ENCODE measurements at places on chromosomes 7 and 10. TPM values are rescaled to one million over a fixed set of nuclear protein-coding genes. Genes with fewer than 3 reads are reported as not detected.

ZP3 gene
- total RNA-seq: 9.2 TPM

CRYGN gene
- total RNA-seq: not detected

CHAT gene
- total RNA-seq: not detected

ATP5F1C gene
- 213 TPM for total RNA-seq

PLCE1 gene
- total RNA-seq: 1.0 TPM

TAS2R41 gene
- total RNA-seq: not detected

GRCh38 chr10:63504145-63504881 lies 16.9 kb upstream of the REEP3 start:
- DNase-seq: no peak

- no peak for DNase-seq
These were observed 543.1 kb downstream of the HTR7 start for GRCh38 chr10:90314718-90315117.

GRCh38 chr7:48458701-48459524 lies 287.7 kb downstream of the ABCA13 start:
- DNase-seq: no peak

DNA sequence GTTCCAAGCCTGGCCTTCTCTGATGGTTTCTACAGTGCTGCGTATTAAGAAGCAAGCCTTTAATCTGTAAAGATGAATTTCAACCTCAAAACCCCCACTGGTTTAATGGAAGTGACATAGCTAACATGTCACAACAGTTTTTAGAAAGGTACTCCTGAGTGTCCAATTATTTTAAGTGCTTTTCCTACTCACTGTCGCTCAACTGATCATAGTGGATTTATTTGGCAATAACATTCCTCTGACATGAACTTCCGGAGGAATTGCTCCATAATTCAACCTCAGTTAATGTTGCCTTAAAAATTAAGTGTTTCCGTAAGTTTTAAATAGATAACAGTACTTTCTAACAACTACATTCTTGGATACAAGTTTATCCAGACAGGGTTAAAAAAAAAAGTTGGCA lies 57.5 kb downstream of the AGMO start:
- DNase-seq: no peak

DNA sequence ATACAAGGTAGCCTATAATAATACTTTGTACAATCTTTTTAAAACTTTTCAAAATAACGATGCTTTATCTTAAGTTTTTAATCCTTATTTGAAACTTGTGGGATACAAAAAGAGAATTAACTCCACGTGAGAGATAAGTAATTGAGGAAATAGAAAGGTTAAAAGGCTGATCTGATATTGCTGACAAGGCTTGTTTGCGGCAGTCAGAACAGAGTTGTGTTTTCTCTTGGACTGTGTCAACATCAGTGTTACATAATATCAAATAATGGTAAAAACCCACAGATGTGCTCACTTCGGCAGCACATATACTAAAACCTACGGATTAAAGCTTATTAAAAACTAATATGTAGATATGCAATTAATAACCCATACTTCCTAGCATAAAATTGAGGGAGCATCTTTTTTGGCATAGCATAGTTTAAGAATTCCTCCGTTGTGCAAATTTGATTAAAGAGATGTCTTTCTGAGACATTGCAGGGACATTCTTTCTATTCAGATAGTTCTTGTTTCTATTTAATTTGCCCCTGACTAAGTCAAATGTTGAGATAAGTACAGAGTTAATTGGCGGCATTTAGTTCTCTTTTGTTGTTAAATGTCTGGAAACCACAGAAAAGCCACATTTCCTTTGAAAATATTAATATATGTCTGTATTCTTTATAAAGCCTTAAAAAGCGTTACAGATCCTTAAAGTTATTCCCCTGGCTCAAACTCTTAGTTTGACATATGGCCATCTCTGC lies 63.3 kb downstream of the FAM185A start:
- DNase-seq: no peak

GRCh38 chr10:112949143-112949823 lies 764 bp upstream of the TCF7L2 start:
- DNase-seq: no peak

DNA sequence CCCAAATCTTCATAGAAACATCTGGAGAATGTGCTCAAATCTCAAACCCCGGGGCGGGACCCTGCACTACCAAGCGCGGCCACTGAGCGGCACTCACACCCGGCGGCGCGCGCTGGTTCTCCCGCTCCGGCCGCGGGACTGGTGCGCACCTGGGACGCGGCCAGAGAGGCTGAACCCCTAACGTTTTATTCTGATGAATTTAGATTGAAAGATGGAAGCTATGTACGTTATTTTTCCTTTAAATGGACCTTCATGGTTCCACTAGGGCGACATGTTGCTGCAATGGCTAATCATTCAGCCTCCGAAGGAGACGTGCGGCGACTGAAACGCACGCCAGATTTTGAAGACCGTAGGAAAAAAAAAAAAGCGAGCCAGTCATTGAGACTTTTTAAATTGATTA lies 107.0 kb upstream of the INSIG1 start:
- no peak for DNase-seq

GRCh38 chr10:89301232-89301631 lies 614 bp upstream of the IFIT2 start:
- DNase-seq: no peak

DNA sequence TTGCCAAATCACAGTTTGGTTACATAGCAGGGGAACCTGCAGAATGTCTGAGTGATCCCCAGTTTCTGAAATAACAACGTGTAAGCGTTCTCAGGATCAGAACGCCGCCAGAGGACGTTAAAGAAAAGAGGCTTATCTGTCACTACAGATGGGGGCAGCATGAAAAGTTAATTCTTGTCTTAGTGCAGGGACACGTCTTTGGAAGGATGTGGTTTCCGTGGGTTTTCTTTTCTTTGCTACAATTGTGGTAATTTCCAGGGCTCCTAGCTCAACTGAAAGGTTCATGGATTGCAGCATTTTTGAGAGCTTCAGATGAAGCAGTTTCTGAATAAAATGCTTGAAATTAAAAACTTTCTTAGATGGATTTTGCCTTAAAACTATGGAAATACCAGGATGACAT lies 106.6 kb downstream of the PRKCQ start:
- no peak for DNase-seq

- DNase-seq: no peak
These were observed 17.3 kb downstream of the MYOF start for GRCh38 chr10:93464776-93465388.

GRCh38 chr10:112803961-112804401 lies 146.1 kb upstream of the TCF7L2 start:
- no peak for DNase-seq

- DNase-seq: no peak
These were observed 307.3 kb downstream of the CAMK1D start for GRCh38 chr10:12656518-12657142.

DNA sequence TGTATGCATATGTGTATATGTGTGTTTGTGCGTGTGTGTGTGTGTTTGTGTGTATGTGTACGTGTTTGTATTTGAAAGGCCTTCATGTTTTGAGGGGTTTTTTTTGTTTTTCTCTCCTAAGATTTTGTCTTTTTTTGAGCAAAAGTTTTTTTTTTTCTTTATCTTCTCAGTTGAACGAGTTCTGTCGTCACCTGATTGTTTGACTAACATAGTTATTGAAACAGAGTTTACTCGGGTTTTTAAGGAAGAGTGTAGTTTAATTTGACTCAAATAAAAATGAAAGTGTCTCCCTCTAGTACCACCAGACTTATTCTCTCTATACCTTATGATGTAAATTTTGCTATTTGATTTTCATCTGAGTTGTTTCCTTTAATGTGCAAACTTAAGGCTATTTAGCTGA lies 73.5 kb downstream of the ST8SIA6 start:
- DNase-seq: no peak

DNA sequence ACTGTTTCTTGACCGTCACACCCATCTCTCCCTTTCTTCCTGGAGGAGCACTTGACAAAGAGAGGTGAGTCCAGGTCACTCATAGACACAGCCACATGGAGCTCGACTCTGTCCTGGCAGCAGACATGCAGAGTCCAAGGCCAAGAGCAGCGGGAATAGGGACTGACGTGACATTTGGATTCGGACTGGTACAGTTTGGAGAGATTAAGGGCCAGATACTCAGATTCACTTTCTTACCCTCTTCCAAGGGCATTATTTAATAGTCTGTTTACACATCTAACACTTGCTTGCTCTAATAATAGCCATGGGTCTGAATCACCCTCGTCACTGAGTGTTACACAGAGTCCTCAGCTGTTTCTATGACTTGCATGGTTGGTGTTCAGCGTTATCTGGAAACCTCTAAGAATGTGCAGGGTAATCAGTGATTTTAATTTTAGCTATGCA lies 39.2 kb upstream of the OTUD1 start:
- DNase-seq: no peak

DNA sequence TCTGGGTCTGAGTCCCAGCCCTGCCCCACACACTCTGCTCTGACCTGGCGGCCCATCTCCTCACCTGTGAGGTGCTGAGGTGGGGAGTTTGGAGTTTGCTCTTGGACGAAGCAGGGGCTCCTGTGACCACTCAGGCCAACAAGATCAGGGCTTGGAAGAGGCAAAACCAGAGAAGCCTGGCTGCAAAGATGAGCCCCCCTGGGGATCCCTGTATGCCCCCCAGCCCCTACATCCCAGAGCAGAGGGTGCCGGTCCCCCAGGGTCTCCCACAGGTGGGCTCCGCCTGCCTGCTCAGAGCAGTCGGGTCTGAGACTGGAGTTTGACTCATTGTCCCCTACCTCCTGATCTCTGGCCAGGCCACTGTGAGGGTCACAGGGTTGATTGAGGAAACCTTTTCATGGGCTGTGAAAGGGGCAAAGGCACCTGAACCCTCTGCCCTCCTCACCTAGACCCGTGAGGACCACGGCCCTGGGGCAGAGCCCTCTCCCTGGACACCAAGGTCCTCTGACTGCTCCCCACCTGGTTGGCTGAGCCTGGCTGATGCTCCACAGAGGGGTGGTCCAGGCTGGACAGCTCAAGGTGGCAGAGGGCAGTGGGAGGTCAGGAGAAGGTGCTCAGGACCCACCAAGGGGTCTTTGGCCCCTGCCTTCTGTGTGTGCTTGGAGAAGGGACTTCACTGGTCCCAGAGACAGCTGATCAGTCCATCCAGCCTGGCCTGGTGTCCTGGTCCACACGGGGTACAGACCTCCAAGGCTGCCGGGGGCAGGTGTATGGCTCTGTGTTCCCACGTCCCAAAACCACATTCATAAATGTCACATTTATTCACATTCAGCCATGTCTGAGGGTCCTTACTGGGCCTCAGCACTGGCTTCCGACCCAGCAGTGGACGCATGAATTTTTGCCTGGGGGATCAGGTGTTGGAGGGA lies 9.1 kb upstream of the SCART1 start:
- DNase-seq: no peak

DNA sequence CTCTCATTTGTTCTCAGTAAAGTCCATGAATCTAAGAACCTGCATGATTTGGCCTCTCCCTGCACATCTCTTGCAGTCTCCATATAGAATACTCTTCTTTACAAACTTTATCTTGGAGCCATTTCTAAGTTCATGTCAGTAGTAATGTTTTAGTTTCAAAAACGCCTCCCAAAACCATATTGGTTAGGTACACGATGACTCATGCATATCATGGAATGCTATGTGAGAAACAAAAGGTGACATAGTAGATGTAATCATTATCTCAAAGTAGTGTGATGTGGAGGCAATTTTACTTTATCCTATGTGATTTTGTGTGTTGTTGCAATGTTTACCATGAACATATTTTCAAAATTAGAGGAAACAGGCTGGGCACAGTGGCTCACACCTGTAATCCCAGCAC lies 520.7 kb downstream of the KCNMA1 start:
- no peak for DNase-seq

DNA sequence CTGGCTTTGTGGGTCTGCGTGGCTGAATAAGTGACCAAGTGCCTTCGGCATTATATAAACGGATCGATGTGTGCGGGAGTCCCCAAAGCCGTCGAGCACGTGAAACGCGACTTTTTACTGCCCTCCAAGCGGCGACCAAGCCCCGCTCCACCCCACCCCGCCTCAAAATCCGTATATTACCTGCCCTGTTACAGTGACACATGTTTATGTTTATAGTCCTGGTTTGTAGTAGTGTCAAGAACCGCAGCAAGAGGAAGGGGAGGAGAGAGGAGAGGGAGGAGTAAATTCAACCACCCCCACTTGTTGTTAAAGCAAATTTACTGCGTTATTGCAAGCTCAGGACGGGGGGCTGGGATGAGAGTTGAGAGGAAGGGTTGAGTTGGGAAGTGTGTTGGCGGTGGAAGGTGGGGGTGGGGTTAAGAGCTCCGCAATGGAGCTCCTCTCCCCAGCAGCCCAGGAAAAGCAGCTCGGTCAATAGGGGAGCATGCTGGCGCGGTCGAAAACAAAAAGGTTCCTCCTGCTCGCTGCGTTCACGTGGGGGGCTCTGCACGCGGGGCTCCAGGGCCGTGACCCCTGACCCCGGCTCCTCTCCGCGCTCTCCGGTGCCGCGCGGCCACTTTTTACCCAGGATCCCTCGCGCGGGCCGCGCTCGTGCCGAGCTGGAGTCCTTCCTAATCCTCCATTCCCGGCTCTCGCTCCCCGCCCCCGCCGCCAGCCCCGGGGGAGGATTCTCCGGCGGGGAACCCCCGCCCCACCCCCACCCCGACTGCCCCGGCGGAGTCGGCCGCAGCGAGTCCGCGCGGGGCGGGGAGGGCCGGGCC lies at the start of gene SKIDA1:
SKIDA1 (minus strand) TSS at position 316 of the 821 bp plus-strand sequence. CDS start 7,860 bp downstream, outside the sequence.
- no peak for DNase-seq

- DNase-seq: no peak
These were observed 2.2 kb upstream of the GRIFIN start for GRCh38 chr7:2478399-2478785.

DNA sequence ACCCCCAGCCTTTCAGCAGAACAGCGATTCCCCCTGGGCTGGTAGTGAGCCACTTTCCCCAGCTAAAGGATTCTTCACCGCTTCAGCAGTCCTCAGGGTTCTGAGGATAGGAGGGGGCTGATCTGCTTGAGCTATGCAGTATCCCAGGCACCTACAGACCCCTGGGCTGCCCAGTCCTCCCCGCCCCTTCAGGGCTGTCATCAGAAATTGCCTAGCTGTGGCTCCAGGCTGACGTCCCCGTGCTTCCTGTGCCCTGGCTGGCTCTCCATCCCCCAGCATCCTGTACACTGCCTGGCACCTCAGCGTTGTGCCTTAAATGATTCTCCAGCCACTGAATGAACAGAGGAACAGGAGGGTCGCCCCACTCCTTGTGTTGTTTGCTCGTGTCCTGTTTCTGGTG lies 38.4 kb upstream of the CDH23 start:
- no peak for DNase-seq

DNA sequence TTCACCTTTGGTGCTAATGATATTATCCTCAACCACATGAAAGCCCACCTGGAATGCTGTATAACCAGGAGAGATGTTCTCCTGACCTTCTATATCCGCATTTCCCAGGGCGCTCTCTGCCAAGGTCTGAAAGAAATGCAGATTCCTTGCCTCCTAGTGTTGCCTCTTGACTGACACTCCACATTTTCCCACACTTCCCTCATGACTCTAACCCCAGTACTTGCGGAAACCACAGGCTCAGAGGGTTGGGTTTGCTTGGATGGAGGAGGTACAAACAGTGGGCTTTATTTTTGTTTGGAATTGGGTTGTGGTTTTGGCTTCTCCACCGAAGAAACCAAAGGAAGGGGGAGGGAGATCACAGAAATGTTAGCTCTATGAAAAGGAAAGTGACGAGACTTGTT lies 222.9 kb upstream of the CELF2 start:
- DNase-seq: no peak

All from suprapubic skin (tissue), 4 donors.